ENCODE measurements at places on chromosomes 7 and 10. TPM values are rescaled to one million over a fixed set of nuclear protein-coding genes. Genes with fewer than 3 reads are reported as not detected.

The NAT16 gene
- not detected for total RNA-seq

The NKX1-2 gene
- not detected for total RNA-seq

The CALY gene
- total RNA-seq: not detected

The SFTPD gene
- not detected for total RNA-seq

The TEX36 gene
- total RNA-seq: not detected

All from Daoy (cell line).